ENCODE measurements at places on chromosomes 2 and 18.

DNA sequence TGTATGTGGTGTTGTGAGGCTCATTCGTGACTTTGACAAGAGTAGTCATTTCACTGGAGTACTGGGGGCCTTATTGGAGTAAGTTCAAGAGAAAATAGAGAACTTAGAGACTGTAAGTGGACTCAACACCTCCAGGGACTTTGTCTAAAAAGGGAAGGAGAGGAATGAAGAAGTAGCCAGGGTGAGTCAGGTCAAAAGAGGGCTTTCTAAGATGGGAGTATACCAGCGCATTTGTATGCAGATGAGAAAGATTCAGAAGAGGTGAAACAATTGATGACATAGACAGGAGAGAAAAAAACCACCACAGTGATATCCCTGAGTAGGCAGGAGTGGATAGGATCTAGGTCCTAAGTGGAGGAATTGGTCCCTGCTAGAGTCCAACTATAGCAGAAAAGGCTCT, 246.8 kb downstream of the IKZF2 start:
- DNase-seq: no peak

DNA sequence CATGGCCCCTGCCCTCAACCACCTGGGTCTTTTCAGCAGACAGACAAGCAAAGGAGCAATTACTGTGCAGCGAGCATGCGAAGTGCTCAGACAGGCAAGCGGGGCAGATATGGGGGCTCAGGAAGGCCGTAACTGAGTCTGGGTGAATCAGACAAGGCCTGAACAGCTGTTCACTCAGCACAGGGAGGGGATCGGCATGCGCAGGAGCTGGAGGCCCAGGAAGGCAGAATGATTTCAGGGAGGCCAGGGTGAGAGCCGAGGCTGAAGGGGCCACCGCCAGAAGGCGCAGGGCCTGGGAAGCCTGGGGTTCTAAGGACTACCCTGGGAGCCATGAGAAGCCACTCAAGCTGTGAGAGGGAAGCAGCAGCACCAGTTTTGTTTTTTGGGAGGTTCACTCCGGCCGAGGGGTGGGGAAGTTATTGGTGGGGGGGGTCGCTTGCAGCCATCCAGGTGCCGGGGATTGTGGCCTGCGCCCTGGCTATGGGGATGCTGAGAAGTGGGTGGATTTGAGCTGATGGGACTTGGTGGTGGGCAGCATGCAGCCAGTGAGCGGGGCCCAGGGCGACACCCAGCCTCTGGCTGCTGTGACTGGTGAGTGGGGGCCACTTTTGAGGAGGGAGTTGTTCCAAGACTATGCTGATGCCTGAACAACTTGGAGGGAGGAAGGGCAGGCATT, 132.2 kb downstream of the TSN start:
- no peak for DNase-seq

GRCh38 chr2:134718023-134718816, 580 bp downstream of the TMEM163 start:
- no peak for DNase-seq

GRCh38 chr2:150274108-150274507, 213.4 kb downstream of the RND3 start:
- no peak for DNase-seq

GRCh38 chr2:240898731-240899467, 2.9 kb upstream of the MAB21L4 start:
- DNase-seq: no peak

- DNase-seq: no peak
Measured at GRCh38 chr2:47617523-47618271, 165.2 kb upstream of the MSH6 start.

DNA sequence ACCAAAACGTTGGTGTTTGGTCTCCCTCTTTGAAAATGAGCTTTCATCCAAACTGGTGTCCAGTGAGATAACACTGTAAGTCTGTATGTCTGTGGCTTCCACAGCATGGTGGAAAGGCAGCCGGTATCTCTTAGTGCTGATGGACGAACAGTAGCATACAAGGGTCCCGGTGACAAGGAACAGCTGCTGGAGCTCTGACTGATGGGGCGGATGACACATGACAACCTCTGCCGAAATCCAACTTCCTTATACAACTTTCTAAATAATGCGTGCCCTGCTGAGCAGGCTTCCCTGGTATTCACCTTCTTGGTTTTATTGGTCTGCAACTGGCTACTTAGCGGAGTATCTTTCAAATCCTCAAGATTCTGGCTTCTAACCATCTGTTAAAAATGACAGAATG, 216.2 kb downstream of the SRBD1 start:
- DNase-seq: no peak

DNA sequence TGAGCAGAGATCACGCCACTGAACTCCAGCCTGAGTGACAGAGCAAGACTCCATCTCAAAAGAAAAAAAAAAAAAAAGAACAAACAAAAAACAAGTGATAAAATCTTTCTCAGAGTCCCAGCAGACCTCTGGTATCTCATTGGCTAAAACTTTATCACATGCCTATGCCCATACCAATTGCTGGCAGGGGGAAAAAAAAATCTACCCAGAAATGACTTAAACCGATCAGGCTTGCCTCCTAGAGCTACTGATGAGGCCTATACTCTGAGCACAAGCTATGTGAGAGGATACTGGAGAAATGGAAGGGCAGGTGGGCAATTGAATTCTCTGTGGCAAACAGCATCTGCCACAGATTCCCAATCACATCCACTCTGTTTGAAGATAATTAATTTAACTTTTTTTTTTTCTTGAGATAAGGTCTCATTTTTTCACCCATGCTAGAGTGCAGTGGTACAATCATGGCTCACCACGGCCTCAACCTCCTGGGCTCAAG, 49.0 kb downstream of the FBXO36 start:
- DNase-seq: no peak

DNA sequence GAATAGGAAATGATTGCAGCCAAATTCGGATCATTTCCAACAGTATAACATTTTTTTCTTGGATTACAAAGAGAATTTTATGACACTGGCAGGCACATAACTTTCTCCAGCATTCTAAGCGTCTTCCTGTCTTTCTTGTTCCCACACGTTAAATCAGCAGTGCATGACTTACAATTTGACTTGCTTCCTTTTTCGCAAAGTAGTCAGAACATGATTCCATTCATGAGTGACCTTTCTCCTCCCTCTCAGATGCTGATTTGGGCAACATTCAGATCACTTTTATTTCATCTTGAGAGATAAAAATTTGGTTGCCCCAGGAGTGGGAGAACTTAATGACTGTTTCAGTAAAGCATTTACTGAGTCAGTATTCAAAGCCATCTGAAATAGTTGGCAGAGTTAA, 858.7 kb upstream of the ACVR2A start:
- no peak for DNase-seq

DNA sequence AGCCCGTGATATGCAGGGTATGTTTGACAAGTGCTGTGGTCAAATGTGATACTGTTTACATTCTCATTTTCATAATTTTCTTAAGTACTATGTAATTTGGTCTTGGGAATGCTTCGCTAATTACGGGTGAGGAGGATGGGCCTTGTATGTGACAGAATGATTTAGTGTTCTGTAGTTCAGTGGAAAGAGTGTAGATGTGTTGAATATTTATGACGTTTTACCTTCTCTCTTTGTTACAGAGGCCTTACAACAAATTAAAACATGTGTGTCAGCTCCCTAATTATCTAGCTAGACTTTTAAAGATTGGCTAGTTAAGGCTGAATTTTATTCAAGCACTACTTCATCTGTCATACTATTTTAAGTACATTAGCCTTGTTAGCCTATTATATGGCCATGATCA, 10.6 kb upstream of the CHRNA1 start:
- no peak for DNase-seq

GRCh38 chr18:22044474-22045220, 124.7 kb upstream of the GATA6 start:
- DNase-seq: no peak

DNA sequence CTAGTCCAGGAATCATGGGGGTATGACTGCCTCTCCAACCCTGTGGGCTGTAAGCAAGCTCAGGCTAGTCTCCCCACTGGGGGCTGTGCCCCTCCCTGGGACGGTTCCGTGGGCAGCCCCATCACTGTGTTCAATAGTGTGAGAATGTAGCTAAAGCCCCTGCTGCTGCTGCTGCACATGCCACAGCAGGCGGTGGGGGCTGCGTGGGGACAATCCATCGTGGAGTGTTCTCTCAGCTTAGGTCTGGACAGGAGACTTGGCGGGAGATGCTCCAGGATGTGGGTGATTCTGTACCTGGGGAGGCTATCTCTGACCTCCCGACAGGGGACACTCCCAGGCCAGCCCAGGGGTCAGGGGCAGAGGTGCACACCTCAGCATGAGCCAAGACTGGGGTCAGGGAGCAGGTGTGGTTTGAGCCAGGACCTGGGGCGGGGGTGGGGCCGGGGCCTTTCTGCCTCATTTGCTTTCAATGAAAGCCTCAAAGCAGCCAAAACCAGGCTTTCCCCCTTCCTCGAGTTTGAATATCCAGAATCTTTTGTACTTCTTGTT, 10.2 kb downstream of the PKDCC start:
- no peak for DNase-seq

GRCh38 chr2:179524809-179525339, 260.2 kb upstream of the SESTD1 start:
- DNase-seq: no peak
